ENCODE measurements at places on chromosomes 7 and 10.

DNA sequence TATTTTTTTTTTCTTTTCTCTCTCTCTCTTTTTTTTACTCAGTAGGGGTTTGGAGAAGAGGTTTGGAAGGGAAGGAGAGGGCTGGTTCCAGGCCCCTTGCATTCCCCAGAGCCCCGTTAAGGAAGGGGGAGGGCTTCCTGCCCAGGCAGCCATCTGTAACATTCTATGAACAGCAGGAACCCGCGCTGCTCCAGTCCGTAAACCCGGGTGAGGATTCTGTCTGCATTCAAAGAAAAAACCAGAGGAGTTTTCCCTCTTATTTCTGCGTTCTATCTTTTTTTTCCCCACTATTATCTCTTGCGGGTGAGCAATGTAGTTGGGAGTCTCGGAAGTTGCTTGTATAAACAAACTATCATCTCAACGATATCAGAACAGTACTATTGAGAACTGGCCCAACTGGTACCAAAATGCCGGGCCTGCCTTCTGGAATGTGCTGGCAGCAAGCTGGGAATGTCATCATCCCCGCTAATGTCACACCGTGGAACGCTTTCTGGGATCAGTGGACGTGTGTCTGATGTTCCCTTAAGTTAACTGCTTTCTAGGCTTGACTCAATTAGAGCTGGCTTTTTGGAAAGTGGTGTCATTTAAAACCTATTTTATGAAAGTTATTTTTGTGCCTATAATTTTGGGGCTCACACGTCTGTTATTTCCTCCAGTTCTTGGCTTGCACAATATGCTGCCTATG is 153.1 kb upstream of the MEOX2 start:
- DNase-seq = no peak

DNA sequence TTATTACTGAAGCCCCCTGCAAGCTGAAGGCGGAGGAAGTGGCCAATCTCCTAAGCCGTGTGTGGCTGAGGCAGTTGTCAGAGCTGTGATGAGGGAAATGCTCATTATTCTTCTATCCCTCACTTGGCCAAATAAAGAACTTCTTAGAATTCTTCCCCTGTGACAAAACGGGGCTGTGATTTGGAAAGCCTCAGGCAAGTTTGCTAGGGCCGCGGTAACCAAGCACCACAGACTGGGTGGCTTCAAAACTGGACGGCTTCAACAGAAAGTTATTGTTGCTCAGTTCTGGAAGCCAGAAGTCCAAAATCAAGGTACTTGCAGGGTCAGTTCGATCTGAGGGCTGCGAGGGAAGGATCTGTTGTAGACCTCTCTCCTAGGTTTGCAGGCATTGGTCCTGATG is 72.3 kb upstream of the STEAP1B start:
- no peak for DNase-seq

DNA sequence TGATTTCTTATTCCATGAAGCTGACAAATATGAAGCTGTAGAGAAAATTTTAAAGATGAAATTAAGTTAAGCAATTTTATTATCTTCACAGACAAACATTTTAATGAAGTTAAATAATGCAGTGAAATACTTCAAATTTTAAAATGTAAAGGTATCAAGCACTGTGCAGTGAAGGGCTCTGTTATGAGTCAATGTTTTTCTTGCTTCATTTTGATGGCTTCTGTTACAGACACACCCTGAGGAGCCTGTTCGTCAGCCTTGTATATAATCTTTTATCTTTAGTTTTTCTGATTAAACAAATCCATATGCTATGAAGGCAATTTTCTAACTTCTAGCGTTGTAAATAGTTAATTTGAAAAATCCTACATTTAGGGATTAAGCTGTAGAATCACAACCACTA is 18.5 kb downstream of the VSTM2A start:
- no peak for DNase-seq

GRCh38 chr7:42274053-42274452 is 37.0 kb upstream of the GLI3 start:
- DNase-seq = no peak

GRCh38 chr7:112157072-112157471 is 49.1 kb downstream of the DOCK4 start:
- DNase-seq = no peak

DNA sequence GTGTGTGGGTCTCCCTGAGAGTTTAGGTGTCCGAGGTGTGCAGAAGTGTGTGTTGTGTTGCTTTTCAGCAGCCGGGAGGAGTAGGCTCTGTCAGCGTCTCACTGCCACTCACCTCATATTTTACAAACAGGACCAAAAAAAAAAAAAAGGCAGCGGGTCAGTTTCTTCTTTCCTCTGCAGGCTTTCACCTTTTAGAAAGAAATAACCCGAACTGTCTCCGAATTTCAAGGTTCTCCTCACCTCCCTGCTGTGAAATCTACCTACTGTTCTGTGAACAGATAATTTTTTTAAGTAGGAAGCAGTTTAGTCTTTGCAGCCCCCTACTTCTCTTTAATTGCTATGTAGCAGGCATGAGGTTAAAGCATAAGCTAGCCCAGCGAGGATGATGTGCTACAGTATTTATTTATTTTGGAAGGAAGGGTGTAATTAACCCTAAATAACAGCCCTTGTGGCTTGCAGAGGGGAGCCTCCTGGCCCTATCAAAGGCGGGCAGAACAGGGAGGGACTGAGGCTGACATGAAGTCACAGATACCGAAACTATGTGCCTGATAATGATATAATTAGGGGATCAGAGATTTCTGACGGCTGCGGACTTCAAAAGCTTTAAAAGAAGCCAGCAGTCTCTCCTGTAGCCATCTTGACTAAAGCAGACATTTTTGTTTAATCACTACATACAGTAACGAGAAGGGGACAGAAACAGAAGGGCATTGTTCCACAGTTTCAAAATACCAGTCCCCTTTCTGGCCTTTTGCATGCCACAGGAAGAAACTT is 1.6 kb downstream of the BAMBI start:
- no peak for DNase-seq

- DNase-seq = no peak
Observed at GRCh38 chr7:122137251-122138077, 6.6 kb downstream of the AASS start.

- no peak for DNase-seq
Observed at GRCh38 chr10:51255381-51255780, 181.1 kb downstream of the PRKG1 start.

DNA sequence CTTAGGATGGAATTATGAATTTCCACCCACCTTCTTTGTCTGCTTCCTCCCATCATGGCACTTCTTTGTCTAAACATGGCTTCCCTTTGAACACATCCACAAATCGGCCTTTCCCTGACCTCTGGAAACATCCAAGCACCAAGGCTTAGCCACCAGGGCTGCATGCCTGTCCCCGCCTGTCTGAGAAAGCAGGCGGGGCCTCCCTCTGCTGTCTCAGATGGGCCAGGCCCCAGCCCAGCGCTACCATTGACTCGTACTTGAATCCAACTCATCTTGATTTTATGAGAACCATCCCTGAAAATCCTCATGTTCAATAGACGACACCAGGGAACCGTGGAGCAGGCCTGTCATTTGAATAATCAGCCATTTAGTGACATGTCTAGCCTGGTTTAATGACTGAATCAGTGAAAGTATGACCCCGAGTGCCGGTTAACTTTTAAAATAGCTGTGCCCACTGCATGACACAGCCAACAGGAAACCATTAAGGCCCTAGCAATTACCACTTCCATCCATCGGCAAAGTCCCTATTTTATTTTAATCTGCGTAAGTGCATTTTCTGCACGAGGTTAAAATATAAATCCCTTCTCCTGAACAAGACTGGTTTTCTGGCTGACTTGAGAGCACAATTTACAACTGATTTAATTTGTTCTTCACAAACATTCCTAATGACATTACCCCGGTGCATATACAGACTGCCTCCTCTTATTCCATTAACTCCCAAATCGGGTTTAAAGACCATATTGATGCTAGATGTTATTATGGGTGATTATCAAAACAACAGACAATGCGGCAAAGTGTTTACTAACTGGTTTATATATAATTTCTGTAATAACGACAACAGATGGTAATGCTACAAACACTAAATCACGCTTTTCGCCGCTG is 194.7 kb downstream of the BUB3 start:
- DNase-seq = no peak

DNA sequence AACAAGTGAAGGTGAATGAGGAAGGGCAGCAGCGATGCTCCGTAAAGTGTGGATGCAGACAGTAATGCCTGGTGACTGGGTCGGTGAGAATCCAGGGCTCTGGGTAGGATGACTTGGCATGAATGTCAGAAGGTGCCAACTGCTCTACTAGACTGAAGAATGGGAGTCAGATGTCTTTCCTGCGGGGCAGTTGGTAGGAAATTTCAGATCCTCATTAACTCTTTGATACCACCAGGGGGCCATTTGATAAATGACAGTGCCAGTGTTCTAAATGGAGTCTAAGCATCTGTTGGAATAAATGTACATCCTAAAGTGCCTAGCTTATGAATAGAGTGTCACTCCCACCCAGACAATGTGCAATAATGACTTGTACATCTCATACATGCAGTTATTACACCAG is 462.0 kb downstream of the GRM8 start:
- DNase-seq = no peak

DNA sequence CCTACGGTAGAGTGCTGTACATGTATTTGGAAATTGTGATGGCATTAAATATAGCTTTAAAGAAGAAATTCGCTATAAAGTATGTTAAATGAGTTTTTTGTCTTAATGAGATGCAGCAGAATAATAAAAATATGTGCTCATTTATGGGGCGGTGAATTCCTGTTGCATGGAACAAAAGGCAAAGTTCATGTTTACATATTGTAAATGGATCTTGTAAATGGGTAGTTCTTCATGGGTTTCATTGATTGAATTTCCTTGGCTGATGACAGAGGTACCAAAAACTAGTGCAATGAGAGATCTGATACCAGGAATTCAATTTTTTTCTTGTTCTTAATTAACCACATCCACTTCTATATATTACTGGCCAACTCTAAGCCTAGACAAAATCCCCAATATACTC is 284.2 kb downstream of the SUGCT start:
- no peak for DNase-seq

- DNase-seq = no peak
Observed at GRCh38 chr7:68610701-68611100, 987.6 kb upstream of the AUTS2 start.

GRCh38 chr10:78179886-78180705 is 146.4 kb downstream of the RPS24 start:
- no peak for DNase-seq

GRCh38 chr7:157384301-157384700 is 47.5 kb downstream of the DNAJB6 start:
- no peak for DNase-seq

- DNase-seq = no peak
Observed at GRCh38 chr7:131166066-131166465, 161.6 kb upstream of the MKLN1 start.
